ENCODE measurements at places on chromosomes 3 and 15.

GRCh38 chr3:9696480-9697220 lies 7.0 kb upstream of the CPNE9 start:
- no peak for DNase-seq

DNA sequence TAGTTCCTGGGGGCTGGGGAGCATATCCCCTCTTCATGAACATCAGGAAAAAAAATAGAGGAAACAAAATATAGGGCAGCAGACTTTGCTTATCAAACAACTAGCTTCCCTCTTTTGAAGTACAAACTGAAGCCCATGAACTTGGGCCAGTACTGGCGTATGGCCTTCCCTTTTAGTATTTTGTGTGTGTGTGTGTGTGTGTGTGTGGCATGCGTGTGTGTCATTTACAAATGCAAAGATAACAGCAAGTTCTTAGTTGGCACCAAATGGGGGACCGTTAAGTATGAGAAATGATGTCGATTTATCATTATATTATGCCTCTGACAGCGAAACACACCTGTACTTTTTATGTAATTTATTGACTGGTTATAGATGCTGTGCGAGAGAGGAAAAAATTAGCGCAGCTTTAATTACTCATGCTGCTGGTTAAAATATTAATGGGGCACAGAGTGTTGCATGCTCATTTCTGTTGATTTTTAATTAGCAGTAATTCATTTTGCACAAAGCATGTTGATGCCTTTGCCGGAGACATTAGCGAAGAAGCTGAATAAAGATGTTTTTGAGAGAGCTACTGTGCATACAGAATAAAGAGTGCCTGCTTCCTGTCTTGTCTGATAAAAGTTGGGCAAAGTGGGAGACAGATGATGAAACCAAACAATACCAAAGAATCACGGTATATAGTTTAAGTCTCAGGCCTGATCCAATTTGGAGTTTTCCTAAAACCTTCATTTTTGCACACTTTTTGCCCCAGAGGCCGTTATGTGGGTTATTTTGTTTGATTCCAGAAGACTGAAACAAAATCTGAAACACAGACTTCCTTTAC lies 297.1 kb downstream of the SATB1 start:
- no peak for DNase-seq

DNA sequence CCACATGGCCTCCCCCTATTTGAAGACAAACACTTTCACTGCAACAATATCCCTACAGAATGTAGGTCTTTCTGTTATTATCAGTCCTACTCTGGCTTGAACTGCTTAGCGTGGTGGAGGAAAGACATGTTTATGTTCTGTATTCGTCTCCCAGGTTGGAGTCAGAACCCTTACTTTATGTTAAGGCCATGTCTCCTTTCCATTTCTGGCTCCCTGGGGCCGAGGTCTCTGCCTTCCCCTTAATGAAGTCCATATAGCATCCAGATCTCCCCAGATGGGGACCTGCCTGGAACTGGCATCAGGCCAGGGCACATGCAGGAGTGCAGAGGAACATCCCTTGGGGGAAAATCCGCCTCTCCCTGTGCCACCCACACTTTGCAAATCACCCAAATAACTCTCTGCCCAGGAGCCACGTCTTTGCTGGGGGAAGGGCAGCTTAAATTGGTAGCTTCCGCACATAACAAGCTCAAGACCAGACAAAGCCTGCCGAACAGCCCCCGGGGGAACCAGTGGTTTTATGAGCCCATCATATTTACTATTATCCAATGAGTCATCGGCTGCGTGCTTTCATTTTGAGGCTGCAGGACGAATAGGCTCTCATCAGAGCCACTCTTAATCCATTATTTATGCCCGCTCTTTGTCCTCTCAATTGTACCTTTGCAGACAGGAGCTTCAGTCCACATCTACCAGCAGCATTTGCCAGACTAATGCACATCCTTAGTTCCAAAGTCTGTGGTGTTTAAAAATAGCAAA lies 237.0 kb downstream of the UACA start:
- DNase-seq = peak; percentile 41

DNA sequence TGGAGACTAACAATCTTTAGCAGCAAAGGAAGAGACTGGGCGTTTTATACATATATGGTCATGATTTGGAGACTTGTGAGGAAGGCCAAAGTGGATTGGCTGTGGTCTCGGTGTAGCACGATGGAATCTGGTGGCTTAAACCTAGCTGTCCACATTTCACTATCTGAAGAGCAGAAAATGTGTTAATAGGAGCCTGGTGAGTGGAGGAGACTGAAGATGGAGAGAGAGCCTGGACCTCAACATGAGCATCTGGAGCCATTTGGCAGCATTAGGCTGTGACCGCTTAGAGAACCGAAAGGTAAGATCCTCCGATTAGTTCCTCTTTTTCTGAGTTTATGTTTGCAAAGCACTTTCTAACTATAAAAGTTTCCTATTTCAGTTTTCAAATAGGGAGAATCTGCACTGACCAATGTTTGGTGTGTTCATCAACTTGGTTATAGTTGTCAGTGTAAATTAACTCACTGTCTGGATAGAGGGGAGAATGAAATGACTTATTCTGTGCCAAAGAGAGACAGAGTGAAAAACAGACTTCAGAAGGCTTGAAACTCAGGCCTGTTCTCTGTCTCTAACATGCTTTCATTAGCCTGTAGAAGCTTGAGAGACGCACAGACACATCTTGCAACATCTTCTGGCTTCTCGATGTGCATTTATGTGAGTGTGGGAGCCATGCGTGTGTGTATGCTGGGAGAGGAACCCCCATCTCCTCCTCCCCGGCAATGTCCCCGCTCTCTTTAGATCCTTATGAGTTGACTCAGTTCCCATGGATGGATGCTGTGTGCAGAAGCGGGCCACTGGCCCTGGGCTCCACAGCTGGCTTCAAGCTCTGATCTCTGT lies 244.7 kb upstream of the TBL1XR1 start:
- no peak for DNase-seq

DNA sequence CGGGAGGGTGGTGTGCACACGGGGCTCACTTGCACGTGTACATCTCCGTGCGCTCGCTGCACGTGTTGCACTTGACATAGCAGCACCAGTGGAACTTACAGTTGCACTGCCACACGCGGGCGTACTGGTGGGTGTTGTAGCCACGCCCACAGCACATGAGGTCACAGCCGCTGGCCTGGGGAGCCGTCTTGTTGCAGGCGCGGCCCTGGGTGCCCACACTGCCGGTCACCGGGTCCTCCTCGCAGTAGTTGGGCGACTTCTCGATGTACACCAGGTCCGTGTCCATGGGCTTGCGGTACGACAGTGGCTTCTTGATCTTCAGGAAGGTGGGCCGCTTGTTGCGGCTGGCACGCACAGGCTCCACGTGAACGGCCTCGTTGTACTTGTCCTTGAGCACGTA lies 61.0 kb downstream of the WNT7A start:
- no peak for DNase-seq

- DNase-seq = peak; percentile 67
These were observed 83.2 kb downstream of the RAB11A start for GRCh38 chr15:65952391-65953053.

DNA sequence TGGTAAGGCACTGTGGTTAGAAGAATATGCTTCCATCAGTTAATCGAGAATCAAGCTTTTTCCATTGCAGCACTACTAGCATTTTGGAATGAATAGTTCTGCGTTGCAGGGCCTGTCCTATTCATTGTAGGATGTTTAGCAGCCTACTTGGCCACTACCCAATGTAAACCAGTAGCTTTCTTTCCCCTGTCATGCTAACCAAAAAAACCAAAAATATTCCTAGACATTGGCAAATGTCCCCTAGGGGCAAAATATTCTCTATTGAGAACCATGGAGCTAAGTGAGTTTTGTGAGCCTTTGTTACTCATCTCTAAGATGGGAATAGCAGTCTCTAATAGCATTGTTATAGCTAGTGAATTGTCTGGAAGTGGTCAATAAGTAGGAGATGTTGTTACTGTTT lies 187.2 kb downstream of the CADPS start:
- DNase-seq = no peak

GRCh38 chr15:74725225-74725774 lies at the start of gene CYP1A1:
Gene CYP1A1, minus strand, starts transcription at chr15:74725528. Its CDS starts 2,431 bp downstream, at chr15:74723097.
- no peak for DNase-seq
